Fibroblast of skin of left biceps (primary cell): ENCODE measurements at places on chromosomes 4 and X.

GRCh38 chr4:17761062-17761461, 20.4 kb downstream of the FAM184B start:
- no peak for DNase-seq

DNA sequence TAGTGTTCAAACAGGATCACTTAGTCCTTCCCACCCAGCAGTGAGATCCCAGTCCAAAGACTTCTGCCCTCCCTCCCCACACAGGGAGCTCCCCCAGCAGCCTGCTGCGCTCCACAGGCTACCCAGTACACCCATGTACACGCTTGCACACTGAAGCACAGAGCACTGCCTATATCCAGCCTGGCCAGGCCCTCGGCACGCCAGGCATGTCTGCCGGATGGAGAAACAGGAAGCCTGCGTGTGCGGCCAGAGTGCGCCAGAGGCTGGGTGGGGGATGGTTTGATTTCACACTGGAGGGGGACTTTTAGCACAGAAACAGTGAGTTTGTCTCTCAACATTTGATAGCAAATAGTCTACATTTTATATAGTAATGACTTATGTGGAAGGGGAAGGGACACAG, 833.5 kb upstream of the IGFBP7 start:
- no peak for DNase-seq

GRCh38 chrX:103201041-103201440, 13.9 kb upstream of the BEX4 start:
- no peak for DNase-seq

DNA sequence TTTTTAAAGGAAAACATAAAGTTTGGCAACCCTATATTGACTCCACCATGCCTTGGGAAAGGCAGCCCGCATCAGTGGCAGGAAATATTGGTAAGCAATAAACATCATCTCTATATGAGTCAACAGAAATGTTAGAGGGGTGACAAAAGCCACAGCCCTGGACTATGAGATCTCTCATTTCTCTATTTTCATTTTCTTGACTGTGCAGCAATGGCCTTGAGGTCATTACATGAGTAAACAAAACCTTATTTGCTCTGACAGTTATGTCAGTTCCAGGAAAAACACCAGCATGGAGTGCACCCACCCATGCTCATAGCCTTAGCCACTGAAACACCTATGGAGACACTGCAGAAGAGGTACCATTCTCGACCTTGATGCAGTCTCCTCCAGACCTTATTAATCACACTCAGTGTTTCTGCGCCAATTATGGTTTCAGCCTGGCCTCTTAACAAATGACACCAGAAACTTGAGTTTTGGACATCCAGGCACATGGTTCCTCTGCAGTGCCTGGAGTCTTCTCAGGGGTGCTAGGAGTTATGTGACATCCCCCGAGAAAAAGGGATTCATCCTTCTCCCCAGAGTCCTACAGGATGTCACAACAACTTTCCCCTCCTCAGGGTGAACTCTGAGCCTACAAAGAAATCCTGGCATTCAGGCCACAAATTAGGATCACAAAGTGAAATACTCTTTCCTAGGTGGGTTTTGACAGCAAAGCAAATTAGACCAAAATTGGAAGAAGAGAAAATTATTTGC, 16.0 kb upstream of the HPGD start:
- DNase-seq, result no peak

DNA sequence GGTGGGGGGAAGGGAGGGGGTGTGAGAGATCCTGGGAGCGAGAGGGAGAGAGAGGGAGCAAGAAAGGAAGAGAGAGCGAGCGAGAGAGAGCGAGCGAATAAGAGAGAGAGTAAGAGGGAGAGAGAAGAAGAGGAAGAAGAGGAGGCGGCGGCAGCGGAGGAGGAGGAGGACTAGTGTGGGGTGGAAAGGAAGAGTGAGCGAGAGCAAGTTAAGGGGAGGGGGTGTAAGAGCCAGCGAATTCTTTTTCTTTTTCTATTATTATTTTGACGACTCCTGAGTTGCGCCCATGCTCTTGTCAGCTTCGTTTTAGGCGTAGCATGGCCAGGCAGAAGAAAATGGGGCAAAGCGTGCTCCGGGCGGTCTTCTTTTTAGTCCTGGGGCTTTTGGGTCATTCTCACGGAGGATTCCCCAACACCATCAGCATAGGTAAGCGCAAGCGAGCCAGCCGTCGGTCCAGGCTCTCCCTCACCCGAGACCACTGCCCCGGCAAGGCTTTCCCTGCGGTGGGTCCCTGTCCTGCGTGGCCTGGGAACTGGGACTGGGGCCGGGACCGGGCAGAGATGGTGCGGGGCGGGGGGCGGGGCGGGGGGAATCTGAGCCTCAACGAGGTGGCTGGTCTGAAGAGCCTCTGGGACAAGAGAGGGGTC, at the start of gene GRIA3:
Gene GRIA3, plus strand, starts transcription at position 60 of the 647 bp plus-strand sequence. Its CDS starts 258 bp downstream, at position 318.
- DNase-seq, result no peak

DNA sequence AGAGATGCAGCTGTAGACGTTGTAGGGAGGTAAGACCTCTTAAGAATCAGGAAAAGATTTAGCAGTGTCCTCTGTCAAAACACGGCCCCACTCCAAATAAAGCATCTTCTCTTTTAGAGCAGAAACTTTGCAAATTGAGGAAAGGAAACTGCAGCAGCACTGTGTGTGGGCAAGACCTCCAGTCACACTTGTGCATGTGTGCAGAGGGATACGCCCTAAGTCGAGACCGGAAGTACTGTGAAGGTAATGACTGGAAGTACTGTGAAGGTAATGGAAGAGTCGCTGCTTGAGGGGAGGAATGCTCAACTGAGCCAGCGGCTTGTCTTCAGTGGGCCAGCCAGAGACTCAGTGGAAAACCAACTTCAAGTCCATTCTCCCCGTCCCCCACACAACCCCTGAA, 46.5 kb downstream of the EGF start:
- no peak for DNase-seq
